ENCODE measurements at places on chromosomes 4 and X.

GRCh38 chr4:53785996-53786395 lies 194.7 kb upstream of the LNX1 start:
- H3K27me3 ChIP-seq, result no peaks in the 10 kb centered on the region
- H3K4me3 ChIP-seq, result no peak overlapping the region
- DNase-seq, result no peak
- no peaks in the 10 kb centered on the region for H3K4me1 ChIP-seq

GRCh38 chr4:174631901-174632758 lies 109.8 kb upstream of the HPGD start:
- H3K4me1 ChIP-seq, result no peaks in the 10 kb centered on the region
- H3K27me3 ChIP-seq, result no peaks in the 10 kb centered on the region
- no peak overlapping the region for H3K4me3 ChIP-seq
- DNase-seq, result peak; percentile 54

DNA sequence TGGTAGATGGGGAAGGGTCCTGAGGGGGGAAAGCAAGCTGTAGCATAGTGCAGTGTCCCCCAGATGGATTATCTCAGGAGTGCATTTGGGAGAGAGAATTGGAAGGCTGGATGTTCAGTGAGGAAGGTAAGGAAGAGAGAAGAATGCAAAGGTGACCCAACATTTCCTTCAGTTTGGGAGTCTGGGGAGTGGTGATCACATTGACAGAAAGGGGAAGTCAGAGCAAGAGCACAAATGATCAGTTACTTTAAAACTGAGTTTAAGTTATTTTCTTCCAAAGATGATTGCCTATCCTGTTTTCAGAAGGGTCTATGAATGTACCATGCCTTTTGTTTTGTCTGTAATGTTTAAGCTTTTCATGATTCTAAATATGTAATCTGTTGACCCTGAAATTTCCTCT lies 47.6 kb downstream of the ARHGAP10 start:
- DNase-seq, result no peak
- H3K27ac ChIP-seq, result no peak overlapping the region
- H3K27me3 ChIP-seq, result no peaks in the 10 kb centered on the region
- H3K4me3 ChIP-seq, result no peak overlapping the region

GRCh38 chr4:69531251-69531650 lies 35.5 kb upstream of the UGT2B4 start:
- DNase-seq, result no peak
- H3K4me1 ChIP-seq, result no peaks in the 10 kb centered on the region
- no peaks in the 10 kb centered on the region for H3K36me3 ChIP-seq
- no peak overlapping the region for H3K4me3 ChIP-seq

DNA sequence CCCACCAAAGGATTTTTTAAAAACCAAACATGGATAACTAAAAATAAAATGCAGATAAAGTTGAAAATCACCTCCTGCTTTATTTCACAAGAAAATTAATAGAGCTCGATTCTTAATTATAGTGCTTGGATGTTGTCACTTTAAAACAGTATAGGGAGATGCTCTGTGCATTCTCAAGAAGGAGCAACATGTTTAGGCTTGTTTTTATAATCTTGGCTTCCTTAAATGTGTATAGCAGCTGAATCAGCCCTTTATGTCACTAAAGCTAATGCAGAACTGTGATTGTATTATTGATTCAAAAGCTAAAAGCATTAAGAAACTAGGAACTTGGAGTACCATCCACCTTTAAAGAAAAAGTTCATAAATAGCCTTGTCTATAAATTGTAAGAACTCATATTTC lies 12.9 kb downstream of the UTP3 start:
- no peak overlapping the region for H3K4me3 ChIP-seq
- DNase-seq, result no peak
- no peaks in the 10 kb centered on the region for H3K27me3 ChIP-seq
- H3K27ac ChIP-seq, result peak overlapping the region; percentile 38
- H3K4me1 ChIP-seq, result peaks cover 32% of the 10 kb centered on the region

DNA sequence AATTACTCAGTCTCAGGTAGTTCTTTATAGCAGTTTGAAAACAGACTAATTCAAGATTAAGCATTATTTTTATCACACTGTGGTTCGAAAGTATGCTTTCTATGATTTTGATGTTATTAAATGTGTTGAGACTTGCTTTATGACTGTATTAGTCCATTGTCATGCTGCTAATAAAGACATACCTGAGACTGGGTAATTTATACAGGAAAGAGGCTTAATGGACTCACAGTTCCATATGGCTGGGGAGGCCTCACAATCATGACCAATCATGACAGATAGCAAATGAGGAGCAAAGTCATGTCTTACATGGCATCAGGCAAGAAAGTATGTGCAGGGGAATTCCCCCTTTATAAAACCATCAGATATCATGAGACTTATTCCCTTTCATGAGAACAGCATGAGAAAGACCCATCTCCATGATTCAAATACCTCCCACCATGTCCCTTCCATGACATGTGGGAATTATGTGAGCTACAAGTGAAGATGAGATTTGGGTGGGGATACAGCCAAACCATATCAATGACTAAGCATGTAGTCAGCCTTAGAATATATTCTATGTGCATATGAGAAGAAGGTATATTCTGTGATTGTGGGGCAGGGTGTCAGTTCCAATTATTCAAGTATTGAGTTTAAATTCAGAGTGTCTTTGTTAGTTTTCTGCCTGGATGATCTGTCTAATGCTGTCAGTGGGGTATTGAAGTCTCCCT lies 44.6 kb upstream of the UGT2A1 start:
- no peak overlapping the region for H3K4me3 ChIP-seq
- no peaks in the 10 kb centered on the region for H3K27me3 ChIP-seq
- H3K36me3 ChIP-seq, result no peaks in the 10 kb centered on the region

DNA sequence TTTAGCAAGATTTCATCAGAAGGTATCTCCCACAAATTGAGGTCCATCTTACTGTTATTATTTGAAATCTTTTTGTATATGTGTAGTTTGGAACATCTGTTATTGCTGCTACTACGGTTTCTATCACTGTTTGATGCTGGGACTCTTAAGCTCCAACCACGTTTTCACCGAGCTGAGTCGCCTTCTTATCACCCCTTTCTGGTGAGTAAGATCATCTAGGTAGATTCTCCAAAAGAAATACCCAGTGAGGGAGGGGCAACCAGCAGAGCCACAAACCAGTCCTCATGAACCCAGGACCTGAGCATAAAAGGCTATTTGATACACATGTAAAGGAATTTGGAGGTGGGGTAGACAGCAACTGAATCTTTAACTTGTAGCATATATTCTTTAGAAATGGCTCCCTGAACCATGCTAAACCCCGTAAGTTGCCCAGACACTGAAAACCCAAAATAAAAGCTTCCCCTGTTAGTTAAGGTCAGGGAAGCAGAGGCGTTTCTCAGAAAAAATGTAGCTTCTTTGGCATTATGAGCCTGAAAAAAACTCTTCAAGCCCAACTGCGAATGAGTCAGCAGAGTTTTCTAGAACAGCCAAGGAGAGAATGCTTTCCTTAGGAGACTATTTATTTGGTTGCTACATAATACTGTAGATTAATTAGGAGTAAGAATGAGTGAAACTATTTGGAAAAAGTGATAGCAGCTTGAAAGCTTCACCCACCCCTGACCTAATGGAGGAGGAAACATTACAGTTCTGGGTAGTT lies 53.8 kb upstream of the ATXN3L start:
- H3K4me3 ChIP-seq, result no peak overlapping the region
- no peak for DNase-seq
- H3K27ac ChIP-seq, result no peak overlapping the region
- no peaks in the 10 kb centered on the region for H3K27me3 ChIP-seq

- no peak for DNase-seq
- no peak overlapping the region for H3K27ac ChIP-seq
- no peaks in the 10 kb centered on the region for H3K27me3 ChIP-seq
- no peaks in the 10 kb centered on the region for H3K4me1 ChIP-seq
- no peak overlapping the region for H3K4me3 ChIP-seq
Observed at GRCh38 chrX:41688156-41688555, 617 bp upstream of the GPR34 start.

GRCh38 chrX:140180585-140180984 lies 215.3 kb upstream of the CXorf66 start:
- no peaks in the 10 kb centered on the region for H3K36me3 ChIP-seq
- no peak overlapping the region for H3K4me3 ChIP-seq
- no peak overlapping the region for H3K27ac ChIP-seq
- H3K4me1 ChIP-seq, result no peaks in the 10 kb centered on the region

DNA sequence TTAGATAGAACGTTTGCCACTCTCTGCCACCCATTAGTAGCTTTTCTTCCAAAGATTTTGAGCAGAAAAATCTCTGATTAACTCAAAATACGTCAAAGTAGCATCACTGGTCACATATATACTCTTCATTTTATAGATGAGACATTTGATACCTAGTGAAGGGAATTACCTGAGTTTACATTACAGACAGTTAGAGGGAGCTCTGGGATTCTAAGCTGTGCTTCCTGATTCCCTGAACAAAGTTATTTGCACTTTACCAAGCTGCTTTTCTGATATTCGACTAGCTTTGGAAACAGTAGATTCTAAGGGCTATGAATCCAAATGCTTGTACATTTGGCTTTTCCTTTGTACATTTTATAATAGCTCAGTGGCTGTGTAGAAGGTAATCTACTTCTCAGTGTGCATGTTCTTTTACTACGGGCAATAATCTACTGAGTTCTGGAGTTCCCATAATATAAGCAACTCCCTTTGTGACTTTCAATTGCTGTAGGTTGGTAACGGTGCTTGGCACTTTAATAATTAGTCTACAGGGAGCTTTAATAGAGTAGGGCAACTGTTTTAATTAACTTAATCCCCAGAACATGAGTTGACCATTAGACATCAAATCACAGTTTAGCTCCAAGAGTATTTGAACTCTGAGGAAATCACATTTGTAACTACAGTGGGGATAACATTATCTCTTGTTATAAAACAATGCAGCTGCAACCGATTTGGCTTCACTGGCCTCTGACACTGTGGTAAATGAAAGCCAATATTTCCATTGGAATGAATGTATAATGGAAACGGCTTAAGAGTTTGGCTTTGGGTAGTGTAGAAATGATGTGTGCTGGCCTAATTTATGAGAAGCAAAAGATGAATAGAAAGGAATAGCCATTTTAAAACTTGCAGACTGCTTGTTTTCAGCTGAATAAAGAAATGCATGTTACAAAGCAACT lies 1602.4 kb downstream of the STIM2 start:
- H3K27me3 ChIP-seq, result no peaks in the 10 kb centered on the region
- no peak overlapping the region for H3K27ac ChIP-seq
- no peaks in the 10 kb centered on the region for H3K36me3 ChIP-seq
- no peaks in the 10 kb centered on the region for H3K4me1 ChIP-seq
- H3K4me3 ChIP-seq, result no peak overlapping the region
- no peak for DNase-seq

DNA sequence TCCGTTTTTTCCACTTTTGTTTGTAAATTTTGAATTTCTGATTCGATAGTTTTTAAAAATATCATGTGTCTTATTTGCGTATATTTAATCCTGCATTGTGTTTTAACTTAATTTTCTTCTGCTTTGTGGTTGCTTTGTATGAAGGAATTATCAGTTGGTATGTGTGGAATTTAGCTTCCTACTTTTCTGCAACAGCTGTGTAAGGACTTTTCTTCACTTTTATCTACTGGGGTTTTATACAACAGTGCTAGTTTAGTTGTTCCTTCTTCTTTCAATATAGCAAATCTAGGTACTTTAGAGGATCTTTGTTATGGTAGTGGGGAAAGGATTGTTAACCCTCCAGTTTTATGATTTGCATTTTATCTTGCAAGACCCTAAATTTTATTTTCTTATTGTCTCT lies 410.3 kb downstream of the CCSER1 start:
- H3K4me1 ChIP-seq, result no peaks in the 10 kb centered on the region
- no peaks in the 10 kb centered on the region for H3K27me3 ChIP-seq
- H3K27ac ChIP-seq, result no peak overlapping the region
- H3K36me3 ChIP-seq, result no peaks in the 10 kb centered on the region

- no peak overlapping the region for H3K27ac ChIP-seq
- no peaks in the 10 kb centered on the region for H3K27me3 ChIP-seq
- DNase-seq, result no peak
- no peaks in the 10 kb centered on the region for H3K4me1 ChIP-seq
- no peak overlapping the region for H3K4me3 ChIP-seq
- no peaks in the 10 kb centered on the region for H3K36me3 ChIP-seq
Observed at GRCh38 chrX:97787311-97787710, 903.6 kb downstream of the RPA4 start.
